ENCODE measurements at places on chromosomes 12 and 14. TPM values are rescaled to one million over a fixed set of nuclear protein-coding genes. Genes with fewer than 3 reads are reported as not detected.

TPH2 gene
- total RNA-seq = not detected

SCN8A gene
- total RNA-seq = 0.13 TPM

CATSPERB gene
- 1.6 TPM for total RNA-seq

ERBB3 gene
- 4.8 TPM for total RNA-seq

SMIM41 gene
- total RNA-seq = 0.35 TPM

TEAD4 gene
- total RNA-seq = 7.6 TPM

PRKAG1 gene
- total RNA-seq = 92.8 TPM

GLS2 gene
- total RNA-seq = 0.40 TPM

KRT2 gene
- not detected for total RNA-seq

CCDC177 gene
- not detected for total RNA-seq

CISTR gene
- total RNA-seq = 0.83 TPM

MANSC4 gene
- total RNA-seq = not detected

OAS3 gene
- total RNA-seq = 5.1 TPM

CALM1 gene
- total RNA-seq = 575 TPM

LTB4R2 gene
- 0.65 TPM for total RNA-seq

RAD51AP1 gene
- total RNA-seq = 1.1 TPM

CLEC6A gene
- total RNA-seq = not detected

PEX5 gene
- 34.1 TPM for total RNA-seq

FBLN5 gene
- total RNA-seq = 70.5 TPM

ITGA7 gene
- total RNA-seq = 437 TPM

CTSG gene
- total RNA-seq = 2.4 TPM

MBIP gene
- 8.0 TPM for total RNA-seq

TAS2R50 gene
- total RNA-seq = 0.22 TPM

LBHD2 gene
- not detected for total RNA-seq

P2RX7 gene
- total RNA-seq = 1.7 TPM

NOS1 gene
- 0.19 TPM for total RNA-seq

TTC9 gene
- 0.91 TPM for total RNA-seq

PRKD1 gene
- 4.0 TPM for total RNA-seq

NPC2 gene
- total RNA-seq = 75.8 TPM

RNASE4 gene
- total RNA-seq = 9.4 TPM

KRT72 gene
- not detected for total RNA-seq

SMOC1 gene
- 1.8 TPM for total RNA-seq

DPPA3 gene
- not detected for total RNA-seq

MYO1H gene
- 0.78 TPM for total RNA-seq

MRPL42 gene
- total RNA-seq = 39.9 TPM

TMEM30B gene
- 0.27 TPM for total RNA-seq

MIP gene
- total RNA-seq = not detected

TRIM9 gene
- 0.40 TPM for total RNA-seq

BDKRB2 gene
- 1.2 TPM for total RNA-seq

HCAR1 gene
- total RNA-seq = 0.11 TPM

AKAP6 gene
- total RNA-seq = 180 TPM

All from Right ventricle myocardium superior (tissue), 1 donor.